ENCODE measurements at places on chromosomes 5 and 9. TPM values are rescaled to one million over a fixed set of nuclear protein-coding genes. Genes with fewer than 3 reads are reported as not detected.

- DNase-seq = no peak
These were observed 7.6 kb downstream of the TSPAN17 start for GRCh38 chr5:176654856-176655255.

DNA sequence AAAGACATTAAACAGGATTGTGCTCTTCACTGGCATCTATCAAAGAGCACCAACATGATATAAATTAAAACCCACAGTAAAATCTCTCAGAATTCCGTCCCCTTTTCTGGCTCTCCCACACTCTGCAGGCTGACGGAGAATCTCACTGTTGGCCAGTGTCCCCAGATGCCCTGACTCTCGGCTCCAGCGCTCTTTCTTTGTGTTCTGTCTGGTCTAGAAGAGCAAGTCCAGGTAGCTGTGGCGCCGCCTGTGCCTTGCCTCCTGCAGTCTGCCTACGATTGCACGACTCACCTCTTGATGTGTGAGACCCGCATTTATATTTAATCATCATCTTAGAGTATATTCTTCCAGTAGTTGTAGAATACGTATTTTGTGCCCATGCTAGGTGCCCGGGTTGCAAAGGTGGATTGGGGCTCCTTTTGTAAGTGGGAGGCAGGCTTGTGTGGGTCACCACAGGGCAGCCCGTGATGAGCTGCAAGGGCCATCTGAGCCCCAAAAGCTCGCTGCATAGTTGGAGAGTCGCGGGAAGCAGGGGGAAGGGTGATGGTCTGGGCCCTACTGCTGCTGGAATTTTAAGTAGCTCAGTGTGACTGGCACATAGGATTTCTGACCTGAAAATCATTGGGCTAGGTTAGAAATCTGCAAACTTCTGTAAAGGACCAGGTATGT, 55.6 kb downstream of the EHMT1 start:
- DNase-seq = no peak

GRCh38 chr5:81021951-81022687, 62.0 kb downstream of the RASGRF2 start:
- DNase-seq = no peak

TMEM215 gene
- total RNA-seq = 0.66 TPM

DNA sequence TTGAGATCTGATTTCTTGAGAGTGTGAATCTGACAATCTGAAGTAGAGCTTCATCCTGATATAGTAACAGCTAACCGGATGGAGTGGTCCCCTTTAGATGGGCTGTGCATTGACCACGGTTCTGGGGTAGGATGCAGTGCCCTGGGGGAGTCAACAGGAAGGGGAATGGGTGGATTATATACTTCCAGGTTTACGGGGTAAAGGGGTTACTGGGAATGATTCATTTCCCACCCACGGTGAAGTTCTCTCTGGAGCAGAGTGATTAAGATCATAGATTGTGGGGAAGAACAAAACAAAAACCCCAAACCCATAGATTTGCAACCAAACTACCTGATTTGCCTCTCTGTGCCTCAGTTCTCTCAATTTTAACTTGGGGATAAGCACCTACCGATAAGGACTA, 1.5 kb upstream of the B4GALT7 start:
- no peak for DNase-seq

- no peak for DNase-seq
These were observed 190.6 kb upstream of the C9orf72 start for GRCh38 chr9:27763831-27764230.

IRX2 gene
- 0.18 TPM for total RNA-seq

DNA sequence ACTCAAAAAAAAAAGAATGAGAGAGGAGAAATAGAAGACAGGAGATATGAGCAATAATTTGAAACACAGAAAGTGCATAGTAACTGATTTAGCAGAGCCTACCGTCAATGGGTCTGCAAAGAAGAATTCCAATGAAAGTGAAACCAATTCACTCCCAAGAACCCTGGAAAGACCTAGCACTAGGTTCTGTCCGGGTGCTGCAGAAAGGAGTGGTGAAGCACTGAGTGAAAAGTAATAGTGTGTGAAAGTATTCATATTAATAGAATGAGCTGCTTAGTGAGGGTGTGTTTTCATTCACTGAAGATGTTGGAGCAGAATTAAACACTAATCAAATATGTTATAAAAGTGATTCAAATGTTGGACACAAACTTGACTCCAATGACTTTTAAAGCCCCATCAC, 51.3 kb upstream of the SLC30A5 start:
- DNase-seq = no peak

DNA sequence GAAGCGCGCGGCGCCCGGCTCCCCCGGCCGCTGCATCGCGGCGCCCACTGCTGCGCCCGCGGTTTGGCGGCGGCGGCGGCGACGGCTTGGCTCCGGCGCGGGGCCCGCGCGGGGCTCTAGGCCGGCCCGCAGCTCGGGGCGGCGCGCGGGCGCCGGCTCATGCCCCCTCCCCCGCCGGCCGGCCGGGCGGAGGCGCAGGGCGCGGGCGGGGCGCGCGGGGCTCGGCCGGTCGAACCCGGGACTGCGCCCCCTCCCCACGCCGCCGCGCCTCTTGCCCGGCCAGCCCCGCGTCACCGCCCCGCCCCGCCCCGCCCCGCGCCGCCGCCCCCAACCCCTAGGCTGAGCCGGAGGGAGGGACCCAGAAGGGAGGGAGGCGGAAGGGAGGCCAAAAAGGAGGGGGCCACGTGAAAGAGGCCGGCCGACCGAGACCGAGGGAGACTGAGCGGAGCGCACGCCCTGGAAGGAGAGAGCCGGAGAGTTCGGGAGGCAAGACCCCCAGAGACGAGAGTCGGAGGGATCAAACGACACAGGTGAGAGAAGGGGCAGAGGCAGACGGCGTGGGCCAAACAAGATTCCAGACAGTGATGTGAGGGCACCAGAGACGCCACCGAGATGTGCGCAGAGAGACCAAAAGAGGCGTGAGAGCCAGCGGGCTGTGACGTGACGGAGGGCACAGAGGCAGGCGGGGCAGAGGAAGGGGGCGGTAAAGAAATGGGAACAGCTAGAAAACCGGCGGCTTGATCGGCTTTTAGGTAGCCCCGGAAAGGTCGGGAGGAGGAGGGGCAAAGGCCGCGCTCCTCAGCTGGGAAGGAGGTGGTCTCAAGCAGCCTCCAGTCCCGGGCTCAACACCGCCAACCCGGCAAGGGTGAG, at the start of gene BARX1:
BARX1 (minus strand) TSS at position 245 of the 870 bp plus-strand sequence; CDS start at position 36, 209 bp downstream.
- DNase-seq = no peak

DNA sequence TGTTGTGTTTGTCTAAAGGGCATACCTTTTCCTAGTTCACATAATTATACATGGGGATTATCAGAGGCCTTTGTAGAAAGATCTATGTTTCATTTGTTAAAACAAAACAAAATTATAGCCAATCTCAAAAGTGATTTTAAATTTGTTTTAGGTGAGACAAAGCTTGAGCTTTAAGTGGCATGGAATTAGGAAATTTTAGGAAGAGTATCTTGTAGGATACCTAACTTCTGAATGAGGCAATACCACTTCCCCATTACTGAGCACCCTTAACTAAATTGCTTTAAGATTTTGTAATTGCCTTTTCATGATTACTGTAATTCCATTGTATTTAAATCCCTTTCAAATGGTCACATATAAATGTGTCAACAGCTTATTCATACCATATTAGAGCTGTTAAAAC, 775.6 kb downstream of the NR2F1-AS1 start:
- DNase-seq = no peak

GRCh38 chr9:89523948-89524347, 26.0 kb upstream of the SEMA4D start:
- DNase-seq = no peak

GRCh38 chr9:136377341-136378169, 4.1 kb upstream of the CARD9 start:
- peak; percentile 31 for DNase-seq

GRCh38 chr9:127204771-127205470, 59.7 kb upstream of the GARNL3 start:
- peak; percentile 66 for DNase-seq

- DNase-seq = peak; percentile 87
These were observed 177.9 kb downstream of the PCSK1 start for GRCh38 chr5:96254980-96255691.

GRCh38 chr5:155260798-155261197, 247.2 kb downstream of the KIF4B start:
- no peak for DNase-seq

DNA sequence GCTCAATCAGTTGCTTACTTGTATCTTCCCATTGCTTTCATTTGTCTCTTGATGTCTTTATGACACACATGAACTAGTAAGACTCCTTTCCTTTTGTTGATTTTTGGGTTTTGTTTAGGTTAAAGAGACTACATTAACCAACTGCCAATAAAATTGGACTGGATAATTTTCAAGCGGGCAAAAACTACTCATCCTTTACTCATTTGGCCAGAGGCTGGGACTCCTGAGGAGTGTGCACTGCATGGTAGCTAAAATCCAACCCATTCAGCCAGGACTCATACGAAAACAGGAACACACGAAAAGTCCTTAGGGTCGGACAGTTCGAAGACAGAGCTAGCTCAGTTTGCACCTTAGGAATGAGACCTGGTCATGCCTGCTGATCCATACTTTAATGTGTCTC, 6.0 kb downstream of the SLC46A2 start:
- no peak for DNase-seq

DNA sequence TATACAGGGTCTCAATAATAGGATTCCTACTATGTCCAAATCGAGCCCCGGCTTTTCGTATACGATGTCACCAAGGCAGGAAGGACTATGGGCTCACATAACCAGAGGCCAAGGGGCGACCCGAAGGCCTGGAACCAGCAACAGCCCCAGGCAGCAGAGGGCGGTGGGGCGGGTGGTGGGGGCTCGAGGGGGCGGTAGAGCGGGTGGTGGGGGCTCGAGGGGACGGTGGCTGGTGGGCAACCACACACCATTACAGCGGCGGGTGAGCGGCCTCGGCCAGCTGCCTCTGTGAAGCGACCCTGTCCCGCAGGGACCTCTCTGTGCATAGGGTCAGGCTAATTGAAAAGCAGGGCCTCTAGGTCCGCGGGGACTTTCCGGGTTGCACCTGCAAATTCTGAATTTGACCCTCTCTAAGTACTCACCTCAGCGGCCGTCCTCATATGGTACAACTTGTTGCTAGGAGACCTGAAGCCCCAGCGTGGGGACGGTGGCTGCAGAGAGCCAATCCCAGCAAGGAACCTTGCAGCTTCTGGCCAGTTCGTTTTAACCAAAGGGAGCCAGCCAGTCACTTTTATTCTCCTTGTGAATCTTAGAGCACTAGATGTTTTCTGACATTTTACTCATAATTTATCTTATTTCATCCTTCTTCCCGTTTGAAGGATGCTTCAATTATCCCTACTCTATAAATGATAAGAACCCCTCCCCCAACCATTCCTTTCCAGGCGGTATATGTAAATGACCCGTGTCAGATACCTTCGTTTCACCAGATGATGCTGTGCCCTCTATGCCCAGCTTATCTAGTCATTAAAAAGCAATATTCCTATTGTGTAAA, at the start of gene NME5:
NME5 (minus strand) TSS at position 480 of the 832 bp plus-strand sequence. CDS start 648 bp downstream, outside the sequence.
- DNase-seq = peak; percentile 74

GRCh38 chr5:116289276-116289675, 204.5 kb downstream of the COMMD10 start:
- no peak for DNase-seq

Measured in muscle of leg (tissue), 16 donors.